DND-41 (cell line): ENCODE measurements at places on chromosomes 3 and 15.

DNA sequence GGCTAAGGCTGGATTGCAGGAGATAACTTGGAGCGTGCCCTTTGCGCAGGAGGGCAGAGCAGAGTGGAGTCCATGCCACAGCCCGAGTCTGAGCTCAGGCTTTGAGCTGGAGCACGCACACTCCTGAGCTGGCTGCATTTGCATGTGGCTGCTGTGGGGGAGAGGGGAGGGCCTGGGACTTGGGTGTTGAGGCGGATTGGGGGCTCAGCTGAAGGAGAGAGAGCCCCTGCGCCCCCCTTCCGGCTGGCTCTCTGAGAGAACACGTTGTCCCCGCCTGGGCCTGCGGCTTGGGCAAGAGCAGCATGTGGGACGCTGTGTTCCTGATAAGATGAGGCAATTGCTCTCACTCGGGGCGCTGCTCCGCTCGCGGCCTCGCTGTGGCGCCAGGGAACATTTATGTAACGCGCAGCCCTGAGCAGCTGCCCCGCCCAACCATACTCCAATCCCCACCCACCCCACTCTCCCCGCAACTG is 39.1 kb downstream of the KLF13 start:
- peak; percentile 85 for DNase-seq

DNA sequence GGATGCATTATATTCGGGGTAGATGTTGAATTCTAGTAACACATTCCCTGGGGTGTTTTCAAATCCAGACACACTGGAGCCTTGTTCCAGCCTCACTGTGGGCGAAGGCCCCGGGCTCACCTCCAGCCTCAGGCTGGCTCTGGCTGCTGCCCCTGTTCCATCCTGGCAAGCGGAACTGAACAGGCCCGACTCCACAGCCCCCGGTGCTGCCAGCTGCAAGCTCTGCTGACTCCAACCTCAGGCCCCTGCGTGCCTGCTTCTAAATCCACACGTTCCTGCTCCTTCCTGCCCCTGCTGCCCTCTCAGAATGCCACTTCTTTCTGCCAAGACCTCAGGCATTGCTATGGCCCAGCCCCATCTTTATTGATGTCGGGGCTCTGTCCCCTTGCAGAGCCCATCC is 90.6 kb downstream of the LIPC start:
- no peak for DNase-seq

DNA sequence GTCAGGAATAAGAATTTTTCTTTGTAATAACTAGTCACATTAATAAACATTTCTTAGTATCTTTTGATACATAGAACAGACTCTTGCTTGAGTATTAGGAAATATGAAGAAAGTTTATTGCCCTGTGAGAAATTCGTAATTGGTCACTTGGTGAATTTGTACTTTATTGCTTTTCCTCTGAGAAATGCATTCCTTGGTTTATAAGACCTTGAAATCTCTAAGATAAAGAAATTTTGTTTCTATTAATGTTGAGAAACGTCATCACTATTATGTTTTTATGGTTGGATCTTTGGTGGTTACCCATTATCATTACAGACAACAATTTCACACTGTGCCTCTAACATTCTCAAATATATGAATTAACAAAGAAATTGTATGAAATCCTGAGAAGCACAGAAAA is 652.0 kb upstream of the NECTIN3 start:
- no peak for DNase-seq

DNA sequence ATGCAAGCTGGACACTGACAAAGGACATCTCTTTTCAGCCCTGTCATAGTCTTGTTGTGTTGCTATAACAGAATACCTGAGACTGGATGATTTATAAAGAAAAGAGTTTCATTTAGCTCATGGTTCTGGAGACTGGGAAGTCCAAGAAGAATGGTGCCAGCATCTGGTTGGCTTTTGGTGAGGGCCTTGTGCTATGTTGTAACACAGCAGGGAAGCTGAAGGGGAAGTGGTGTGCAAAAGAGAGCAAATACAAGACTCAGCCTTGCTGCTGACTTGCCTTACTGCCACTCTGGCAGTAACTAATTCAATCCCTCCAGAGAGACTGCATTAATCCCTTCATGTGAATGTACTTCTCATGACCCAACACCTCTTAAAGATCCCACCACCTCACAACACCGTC is 356.3 kb upstream of the PROK2 start:
- no peak for DNase-seq

GRCh38 chr15:45228931-45229330 is 23.1 kb upstream of the SLC28A2 start:
- DNase-seq, result no peak

GRCh38 chr15:90907838-90908507 is 4.9 kb downstream of the MAN2A2 start:
- no peak for DNase-seq

DNA sequence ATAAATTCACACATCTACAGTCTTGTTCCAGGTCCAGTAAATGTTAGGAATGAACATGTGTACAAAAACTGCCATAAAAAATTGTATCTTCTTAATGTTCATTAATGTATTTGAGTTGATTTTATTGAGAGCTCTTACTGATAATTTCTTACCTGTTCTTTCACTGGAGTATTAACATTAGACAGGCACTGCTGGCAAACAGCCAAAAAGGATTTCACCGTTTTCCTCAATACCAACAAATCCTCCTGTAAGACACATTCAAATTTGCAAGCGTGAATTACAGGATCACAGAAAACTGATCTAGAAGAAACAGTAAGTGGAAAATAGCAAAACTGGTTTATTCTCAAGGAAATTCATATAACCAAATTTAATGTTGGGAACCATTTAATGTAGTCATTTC is 127.4 kb downstream of the PCCB start:
- no peak for DNase-seq

DNA sequence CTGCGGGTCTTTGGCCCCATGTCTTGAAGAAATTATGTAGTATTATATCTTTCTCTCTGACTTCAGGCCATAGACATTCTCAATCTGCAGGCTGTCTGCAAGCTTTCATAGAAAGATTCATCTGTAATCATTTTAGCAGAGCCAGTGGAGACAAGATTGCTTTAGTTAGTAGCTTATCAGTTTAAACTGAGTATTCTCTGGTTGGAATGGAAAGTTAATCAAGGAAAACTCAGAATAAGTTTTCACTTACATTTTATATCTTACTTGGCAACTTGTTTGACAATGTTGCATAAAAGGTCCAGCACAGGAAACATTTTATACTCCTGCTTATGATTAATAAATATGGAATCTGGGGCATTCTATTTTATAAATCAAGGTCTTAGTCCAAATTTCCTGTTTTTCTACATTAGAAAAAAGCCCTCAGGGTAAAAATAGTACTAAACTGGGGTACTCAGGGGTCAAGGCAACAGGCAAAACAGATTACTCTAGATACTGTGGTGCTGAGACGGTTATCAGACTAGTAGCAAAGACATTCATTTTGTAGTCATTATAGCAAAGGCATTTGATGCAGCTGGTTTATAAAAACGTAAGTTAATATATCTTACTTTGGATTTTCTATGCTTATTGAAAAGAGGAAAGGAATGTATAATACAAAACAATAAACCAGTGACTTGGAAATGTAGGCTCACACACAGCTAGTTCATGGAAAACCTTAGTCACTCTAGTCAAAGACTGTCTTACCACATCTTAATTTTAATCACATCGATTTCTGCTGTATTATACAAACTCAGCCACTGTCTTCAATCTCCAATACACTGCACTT is 45.2 kb upstream of the FILIP1L start:
- no peak for DNase-seq

DNA sequence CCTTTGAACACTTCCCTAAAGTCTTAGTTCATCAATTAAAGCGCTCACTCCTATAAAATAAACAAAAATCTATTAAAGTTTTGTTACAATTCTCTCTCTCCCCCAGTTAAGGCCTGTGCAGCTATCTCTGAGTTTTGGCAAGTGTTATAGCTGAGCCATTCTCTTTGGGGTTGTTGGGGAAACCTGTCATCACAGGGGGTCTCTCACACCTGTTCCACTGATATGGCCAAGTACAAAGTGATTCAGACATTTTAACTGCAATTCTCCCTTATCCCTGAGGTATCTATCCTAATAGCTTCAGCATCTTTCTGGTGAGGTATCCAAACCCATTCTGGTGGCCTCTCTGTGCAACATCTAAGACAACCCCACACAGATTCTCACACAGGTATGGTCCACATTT is 116.4 kb downstream of the UNC13C start:
- DNase-seq, result no peak

- no peak for DNase-seq
Observed at GRCh38 chr3:66851894-66852613, 146.1 kb upstream of the KBTBD8 start.
